ENCODE measurements at places on chromosomes 6 and 20.

- DNase-seq: no peak
Observed at GRCh38 chr6:137697267-137697938, 169.7 kb upstream of the TNFAIP3 start.

DNA sequence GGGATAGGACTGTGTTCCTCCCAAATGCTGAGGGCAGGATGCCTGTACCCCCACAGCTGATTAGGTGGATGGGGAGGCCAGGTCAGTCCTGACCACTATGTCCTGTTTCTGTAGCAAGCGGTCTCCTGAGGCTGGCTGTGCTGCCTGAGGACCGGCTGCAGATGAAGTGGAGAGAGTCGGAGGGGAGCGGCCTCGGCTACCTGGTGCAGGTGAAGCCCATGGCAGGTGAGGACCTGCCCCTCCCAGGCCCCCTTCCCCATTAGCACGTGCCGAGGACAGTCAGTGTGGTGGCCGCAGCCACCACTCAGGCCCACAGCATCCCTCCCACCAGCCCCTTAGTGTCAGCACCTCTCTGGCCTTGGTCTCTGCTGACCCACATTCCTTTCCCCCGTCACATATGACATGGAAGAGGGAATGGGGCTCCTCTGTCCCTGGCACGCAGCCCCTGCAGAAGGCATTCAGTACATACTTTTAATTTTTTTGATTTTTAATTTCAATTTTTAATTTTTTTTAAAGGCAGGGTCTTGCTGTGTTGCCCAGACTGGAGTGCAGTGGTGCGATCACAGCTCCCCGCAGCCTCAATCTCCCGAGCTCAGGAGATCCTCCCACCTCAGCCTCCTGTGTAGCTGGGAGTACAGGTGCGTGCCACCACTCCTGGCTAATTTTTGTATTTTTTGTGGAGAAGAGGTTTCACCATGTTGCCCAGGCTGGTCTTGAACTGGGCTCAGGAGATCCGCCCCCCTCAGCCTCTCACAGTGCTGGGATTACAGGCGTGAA, 5.0 kb downstream of the COL20A1 start:
- no peak for DNase-seq

- no peak for DNase-seq
Observed at GRCh38 chr6:132210886-132211563, 190.2 kb downstream of the MOXD1 start.

DNA sequence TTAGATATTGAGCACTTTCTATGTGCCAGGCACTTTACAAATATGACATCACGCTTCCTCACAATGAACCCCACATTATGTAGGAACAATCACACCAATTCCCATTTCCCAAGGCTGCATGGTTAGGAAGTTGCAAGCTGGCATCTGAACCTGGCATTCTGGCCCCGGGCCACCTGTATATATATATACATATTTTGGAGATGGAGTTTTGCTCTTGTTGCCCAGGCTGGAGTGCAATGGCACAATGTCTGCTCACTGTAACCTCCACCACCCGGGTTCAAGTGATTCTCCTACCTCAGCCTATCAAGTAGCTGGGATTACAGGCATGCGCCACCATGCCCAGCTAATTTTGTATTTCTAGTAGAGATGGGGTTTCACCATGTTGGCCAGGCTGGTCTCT, 30.4 kb downstream of the SRC start:
- DNase-seq: no peak

GRCh38 chr6:24719125-24719971, at the start of gene C6orf62:
Gene C6orf62, minus strand, starts transcription at chr6:24719154. Its CDS starts 486 bp downstream, at chr6:24718668.
- no peak for DNase-seq

GRCh38 chr6:42813906-42814444, 32.1 kb downstream of the BICRAL start:
- no peak for DNase-seq

DNA sequence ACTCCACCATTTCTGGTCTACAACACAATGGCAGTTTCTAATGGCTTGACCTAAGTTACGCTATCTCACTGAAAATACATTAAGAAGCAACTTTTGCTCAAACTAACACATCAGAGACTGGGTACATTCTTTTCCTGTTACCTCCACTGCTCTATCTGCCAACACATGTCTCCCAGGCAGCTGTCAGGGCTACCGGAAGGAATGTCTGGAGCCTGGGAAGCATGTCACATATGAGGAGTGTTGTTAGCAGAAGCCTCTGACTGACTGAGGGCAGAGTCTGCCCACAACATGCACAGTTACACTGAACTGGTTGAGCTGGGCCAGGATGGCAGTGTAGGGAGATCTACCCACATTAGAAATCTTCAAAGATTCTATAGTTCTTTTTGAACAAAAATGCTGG, 264.5 kb downstream of the KIF16B start:
- no peak for DNase-seq

DNA sequence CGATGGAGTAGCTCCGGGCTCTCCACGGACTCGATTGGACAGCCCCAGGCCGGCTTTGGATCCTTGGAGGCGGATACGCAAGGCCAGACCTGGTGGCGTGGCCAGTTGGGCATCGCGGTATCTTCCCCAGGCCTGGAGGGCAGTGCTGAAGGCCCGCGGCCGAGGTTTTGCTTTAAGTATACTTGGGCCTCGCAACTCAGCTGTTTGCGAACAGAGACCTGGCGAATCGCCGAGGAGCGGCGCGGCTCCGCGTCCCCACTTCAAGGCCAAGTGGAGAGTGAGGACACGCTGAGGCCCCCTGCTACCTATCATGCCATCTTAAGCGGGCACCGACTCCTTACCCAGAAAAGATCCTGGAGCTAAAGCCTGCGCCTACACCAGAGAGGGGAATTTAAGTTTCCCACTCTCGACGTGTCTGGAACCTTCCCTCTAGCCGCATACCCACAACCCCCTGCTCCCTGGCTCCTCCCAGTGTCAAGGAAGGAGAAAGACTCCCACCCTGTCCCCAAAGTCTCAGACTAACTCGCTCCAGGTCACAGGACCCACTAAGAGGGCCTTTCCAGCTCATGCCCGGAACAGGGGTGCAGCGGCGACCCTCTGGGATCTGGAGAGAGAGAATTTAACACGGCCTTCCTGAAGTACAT, 4.1 kb downstream of the LINC00237 start:
- no peak for DNase-seq

GRCh38 chr6:31049518-31049917, 39.2 kb downstream of the MUC22 start:
- DNase-seq: no peak

- DNase-seq: no peak
Observed at GRCh38 chr6:131727467-131727866, 16.6 kb upstream of the CTAGE9 start.

DNA sequence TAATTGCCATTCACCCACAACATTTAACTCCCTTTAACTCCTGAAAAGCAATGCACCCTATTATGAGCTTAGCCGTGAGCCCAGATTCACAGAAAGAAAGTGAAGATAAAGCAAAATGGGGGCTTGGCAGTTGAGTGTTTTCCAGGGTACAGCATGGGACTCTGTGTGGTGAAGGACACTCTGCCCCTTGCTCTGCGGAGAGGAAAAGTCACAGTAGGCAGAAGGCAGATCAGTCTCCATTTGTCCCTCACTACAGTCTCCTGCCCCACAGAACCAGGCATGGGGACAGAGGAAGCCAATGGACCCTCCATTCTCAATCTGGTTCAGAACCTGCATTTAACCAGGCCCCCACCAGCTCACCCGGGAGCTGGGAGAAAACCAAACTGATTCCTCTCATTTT, 30.8 kb upstream of the SH3BGRL2 start:
- DNase-seq: no peak

DNA sequence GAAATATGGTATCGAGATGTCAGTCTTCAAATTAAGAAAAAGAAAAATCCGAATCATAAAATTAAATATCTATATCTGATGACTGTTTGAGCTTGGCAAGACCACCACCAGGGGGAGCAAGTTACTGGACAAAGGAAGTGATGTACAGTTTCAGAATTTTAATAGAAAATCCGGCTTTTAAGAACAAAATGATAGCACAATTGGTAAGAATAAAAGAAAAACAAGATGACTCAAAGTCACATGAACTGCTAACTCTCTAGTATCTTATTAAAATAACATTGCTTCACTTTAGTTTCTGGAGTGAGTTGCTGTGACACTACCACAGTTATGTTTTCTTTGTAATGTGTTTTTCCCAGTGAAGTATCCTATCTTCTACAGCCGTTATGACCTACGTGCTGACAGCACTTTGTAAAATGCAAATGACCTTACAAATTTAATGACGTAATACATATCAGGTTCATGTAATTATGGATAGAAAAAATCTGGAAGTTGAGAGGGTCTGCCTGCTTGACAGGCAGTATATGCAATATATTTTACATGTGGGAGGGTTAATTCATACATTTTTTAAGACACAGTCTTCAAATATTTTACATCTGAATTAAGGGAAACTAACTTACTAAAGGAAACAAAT, 405.3 kb upstream of the HS3ST5 start:
- DNase-seq: no peak

DNA sequence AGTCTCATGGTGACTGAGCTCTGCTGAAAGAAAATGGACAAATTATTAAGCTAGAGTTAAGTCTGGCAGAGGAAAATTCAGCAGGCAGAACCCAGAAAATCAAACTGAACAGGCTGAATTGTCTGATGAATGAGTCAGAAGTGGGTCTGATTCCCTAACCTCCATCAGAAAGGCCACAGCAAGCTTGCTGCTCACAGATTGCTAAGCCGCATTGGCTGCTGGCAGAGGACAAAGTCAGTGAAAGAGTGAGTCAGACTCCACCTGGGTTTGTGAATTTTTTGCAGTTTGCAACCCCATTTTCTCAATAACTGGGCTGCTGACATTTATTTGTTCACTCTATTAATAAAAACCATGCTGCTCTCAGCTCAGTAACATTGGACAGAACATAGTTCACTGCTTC, 191.3 kb downstream of the EPM2A start:
- DNase-seq: no peak

- DNase-seq: no peak
Observed at GRCh38 chr6:36822506-36823269, 16.6 kb downstream of the CPNE5 start.

- DNase-seq: no peak
Observed at GRCh38 chr20:3248167-3248992, 9.4 kb upstream of the SLC4A11 start.

GRCh38 chr6:135087403-135087802, 32.8 kb upstream of the HBS1L start:
- no peak for DNase-seq

- DNase-seq: no peak
Observed at GRCh38 chr6:92559611-92560010, 859.7 kb downstream of the EPHA7 start.

DNA sequence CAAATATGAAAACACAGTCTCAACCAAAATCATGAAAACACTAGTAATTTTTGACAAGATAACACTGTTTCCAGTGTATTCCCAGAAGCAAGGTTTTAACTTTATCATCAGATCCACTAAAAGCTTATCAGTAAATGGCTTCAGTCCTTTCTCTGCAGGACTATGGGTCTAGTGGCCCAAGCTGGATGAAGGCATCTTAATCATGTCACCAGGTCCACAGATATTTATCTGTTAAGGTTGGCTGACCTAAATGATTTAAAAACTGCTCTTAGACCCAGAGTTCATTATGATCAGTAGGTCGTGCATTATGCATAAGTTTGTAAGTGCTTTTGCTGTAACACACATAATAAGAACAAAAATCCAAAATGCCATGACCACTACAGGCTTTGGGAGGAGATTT, 118.0 kb downstream of the MAP3K7 start:
- DNase-seq: no peak

GRCh38 chr6:17271628-17272027, 9.5 kb upstream of the RBM24 start:
- DNase-seq: no peak

DNA sequence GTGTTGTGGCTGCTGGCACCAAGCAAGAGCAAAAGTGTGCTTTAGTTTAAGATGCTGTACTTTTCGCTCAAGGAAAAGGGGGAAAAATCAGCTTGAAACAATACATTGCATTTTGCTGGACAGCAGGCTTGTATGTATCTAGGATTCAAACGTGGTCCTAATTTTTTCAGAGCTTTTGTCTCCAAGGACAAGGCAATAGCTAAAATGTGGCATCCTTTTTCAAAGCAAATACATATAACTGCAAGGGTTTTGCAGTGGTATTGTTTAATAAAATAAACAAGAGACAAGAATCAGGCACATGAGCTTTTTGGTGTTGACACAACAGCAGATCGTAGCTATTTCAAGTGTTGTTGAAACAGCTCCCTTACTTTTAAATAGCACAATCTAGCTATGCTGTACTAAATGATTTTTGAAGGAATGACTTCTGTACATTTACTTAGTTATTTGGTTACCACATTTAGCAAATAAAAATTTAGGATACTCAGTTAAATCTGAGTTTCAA, 137.0 kb upstream of the HEY2 start:
- DNase-seq: no peak

DNA sequence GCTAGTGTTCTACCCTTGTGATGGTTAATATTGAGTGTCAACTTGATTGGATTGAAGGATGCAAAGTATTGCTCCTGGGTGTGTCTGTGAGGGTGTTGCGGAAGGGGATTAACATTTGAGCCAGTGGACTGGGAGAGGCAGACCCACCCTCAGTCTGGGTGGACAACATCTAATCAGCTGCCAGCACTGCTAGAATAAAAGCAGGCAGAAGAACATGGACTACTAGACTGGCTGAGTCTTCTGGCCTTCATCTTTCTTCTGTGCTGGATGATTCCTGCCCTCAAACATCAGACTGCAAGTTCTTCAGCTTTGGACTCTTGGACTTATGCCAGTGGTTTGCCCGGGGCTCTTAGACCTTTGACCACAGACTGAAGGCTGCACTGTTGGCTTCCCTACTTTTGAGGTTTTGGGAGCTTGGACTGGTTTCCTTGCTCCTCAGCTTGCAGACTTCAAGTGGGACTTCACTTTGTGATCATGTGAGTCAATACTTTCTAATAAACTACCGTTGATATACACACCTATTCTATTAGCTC, 50.1 kb downstream of the SDHAF4 start:
- no peak for DNase-seq

DNA sequence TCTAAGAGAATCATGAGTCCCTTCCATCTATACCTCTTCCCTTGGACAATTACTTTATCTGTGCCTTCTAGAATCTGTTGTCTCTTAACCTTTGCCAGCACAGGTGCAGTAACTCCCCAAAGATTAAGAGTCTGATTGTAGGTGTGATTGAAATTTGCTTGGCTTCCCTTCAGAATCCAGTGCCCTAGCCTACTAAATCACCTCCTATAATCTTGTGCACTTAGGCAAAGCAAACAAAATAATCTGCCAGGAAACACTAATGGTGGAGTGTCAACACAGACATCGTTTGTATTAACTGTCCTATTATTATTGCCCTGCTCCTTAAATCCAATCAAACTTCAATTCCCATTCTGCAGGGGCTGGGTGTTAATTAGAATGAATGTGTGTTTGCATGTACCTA, 28.0 kb downstream of the ID4 start:
- DNase-seq: no peak

All from frontal cortex (tissue), 4 donors.